ENCODE measurements at places on chromosomes 7 and 10.
A peak's percentile ranks its signal among the peaks of the same experiment; 100 is the strongest.

GRCh38 chr10:33293531-33294170 lies 40.8 kb downstream of the NRP1 start:
- no peak for ATAC-seq

GRCh38 chr7:74025146-74025545 lies 2.8 kb upstream of the ELN start:
- no peak for ATAC-seq

GRCh38 chr10:110918643-110919348 lies at the start of gene BBIP1:
Gene BBIP1, minus strand, starts transcription at chr10:110919180. Its CDS starts 1,023 bp downstream, at chr10:110918157.
- ATAC-seq = peak; percentile 94

GRCh38 chr7:36763132-36763816 lies 39.0 kb upstream of the AOAH start:
- ATAC-seq = no peak

GRCh38 chr10:55233090-55233489 lies 432.1 kb upstream of the PCDH15 start:
- ATAC-seq = no peak

GRCh38 chr7:134481167-134481566 lies 22.3 kb upstream of the AKR1B1 start:
- ATAC-seq = no peak

- ATAC-seq = peak; percentile 18
Measured at GRCh38 chr10:77458986-77459590, 178.5 kb downstream of the KCNMA1 start.

DNA sequence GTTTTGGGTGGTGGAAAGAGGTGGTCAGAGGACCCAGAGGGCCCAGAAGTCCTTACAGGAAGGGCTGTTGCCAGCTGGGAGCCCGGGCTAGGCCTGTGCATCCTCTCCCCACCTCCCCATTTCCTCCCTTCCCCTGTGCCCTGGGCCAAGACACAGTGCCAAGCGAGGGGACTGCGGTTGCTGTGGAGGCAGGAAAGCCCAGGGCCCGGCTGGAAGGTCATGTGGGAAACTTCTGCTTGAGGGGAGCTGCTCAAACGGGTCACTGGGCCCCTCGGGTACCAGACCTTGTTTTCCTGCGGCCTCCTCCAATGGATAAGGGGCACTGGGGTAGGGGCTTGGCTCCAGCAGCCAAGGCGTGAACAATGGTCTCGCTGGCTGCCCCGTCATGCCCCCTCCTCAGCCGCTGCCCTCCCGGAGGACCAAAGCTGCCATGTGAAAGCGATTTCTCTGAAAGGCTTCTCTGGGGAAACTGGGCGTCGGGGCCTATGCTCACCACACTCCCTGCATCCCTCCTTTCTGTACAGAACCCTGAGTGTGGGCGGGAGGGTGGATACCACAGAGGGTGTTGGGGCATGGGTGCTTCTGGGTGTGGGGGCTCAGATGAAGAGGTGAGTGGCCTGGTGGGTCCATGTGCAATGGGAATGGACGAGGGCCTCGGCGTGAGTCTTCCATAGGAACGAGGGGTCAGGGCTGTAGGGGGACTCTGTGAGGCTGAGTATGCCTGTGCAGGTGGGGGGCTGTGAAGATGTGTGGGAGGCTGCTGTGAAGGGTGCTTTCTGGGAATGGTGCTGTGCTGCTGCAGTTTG lies 135.3 kb downstream of the PTPN20 start:
- ATAC-seq = no peak

GRCh38 chr7:4661871-4662270 lies 20.2 kb upstream of the FOXK1 start:
- no peak for ATAC-seq

GRCh38 chr10:71981876-71982230 lies 17.7 kb downstream of the CHST3 start:
- no peak for ATAC-seq

DNA sequence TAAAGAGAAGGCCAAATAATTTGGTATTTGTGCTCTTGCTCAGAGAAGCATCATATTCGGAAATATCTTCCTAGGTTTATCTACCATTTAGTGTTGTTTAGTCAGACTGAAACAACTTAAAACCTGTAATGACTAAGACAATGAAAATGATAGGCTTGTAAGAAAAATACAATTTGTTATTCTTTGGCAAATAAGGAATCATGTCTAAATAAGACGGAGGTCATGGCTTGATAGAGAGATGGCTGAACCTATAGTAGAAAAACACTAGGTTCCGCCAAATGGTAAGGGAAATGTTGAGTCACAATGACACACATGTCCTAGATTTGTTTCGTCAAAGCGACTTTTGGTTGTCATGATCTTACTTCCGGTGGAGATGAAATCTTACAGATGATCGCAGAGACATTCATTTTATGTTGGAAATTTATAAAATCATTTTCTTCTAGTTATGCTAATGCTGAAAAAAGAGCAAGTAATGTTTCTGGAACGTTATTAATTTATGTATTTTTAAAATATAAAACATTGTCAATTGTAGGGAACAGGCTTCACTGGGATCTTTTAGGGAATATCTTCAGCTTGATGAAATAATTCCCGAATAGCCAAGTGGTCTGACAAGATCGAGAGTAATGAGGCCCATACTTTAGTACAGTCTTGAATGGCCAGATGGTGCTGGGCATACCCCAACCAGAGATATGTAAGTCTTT lies 1.0 kb downstream of the SRGN start:
- no peak for ATAC-seq

DNA sequence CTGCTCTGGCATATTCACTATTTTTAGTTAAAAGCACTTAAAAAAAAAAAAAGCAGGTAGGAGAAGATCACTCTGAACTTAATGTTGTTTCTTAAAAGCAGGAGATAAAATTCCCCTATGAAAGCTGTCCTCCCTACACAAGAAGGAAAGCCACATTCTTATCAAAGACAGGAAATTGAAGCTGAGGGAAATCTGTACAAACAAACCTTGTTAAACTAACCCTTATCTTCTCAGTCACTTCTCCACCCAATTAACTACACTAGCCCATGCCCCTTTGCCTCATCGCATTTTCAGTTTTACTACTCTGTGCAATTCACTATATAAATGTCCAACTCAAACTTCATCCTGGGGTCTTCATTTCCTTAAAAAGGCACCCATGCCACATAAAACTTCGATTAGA lies 2.7 kb upstream of the CDCA7L start:
- no peak for ATAC-seq

GRCh38 chr7:17289074-17289645 lies 9.3 kb upstream of the AHR start:
- no peak for ATAC-seq

DNA sequence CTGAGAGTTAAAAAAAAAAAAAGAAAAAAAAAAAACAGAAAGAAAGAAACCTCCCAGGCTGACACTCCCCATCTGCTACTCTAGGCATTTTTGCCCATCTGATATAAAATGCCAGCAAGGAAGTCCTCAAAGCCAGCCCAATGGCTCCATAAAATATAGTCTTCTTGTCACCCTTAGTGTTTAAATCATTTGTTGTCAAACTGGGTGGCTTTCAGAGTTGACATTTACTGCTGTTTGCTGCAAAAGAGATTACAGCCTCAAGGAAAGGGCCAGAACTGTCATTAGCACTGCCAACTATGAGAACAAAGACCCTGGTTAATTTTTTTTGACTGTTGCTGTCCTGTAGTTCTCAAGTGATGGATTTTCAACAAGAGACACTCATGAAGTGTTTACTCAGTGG lies 86.5 kb downstream of the TRIL start:
- ATAC-seq = no peak

- no peak for ATAC-seq
Measured at GRCh38 chr10:73646598-73647041, 5.3 kb upstream of the MYOZ1 start.

DNA sequence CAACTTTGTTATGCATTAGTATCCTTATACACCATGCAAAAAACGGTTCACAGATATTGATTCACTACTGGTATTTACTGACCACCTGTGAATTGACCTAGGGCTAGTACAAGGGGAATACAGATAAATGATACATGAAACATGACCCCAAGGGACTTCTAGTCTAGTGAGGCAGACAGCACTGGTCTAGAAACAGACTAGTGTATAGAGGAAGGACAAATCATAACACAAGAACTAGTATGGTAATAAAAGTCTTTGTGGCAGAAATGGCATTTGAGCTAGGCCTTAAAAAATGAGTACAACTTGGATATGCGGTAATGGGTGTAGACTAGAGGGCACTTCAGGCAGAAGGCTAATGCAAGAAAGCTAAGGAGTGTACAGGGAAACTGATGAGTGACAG lies 86.6 kb downstream of the SLC25A13 start:
- ATAC-seq = no peak

DNA sequence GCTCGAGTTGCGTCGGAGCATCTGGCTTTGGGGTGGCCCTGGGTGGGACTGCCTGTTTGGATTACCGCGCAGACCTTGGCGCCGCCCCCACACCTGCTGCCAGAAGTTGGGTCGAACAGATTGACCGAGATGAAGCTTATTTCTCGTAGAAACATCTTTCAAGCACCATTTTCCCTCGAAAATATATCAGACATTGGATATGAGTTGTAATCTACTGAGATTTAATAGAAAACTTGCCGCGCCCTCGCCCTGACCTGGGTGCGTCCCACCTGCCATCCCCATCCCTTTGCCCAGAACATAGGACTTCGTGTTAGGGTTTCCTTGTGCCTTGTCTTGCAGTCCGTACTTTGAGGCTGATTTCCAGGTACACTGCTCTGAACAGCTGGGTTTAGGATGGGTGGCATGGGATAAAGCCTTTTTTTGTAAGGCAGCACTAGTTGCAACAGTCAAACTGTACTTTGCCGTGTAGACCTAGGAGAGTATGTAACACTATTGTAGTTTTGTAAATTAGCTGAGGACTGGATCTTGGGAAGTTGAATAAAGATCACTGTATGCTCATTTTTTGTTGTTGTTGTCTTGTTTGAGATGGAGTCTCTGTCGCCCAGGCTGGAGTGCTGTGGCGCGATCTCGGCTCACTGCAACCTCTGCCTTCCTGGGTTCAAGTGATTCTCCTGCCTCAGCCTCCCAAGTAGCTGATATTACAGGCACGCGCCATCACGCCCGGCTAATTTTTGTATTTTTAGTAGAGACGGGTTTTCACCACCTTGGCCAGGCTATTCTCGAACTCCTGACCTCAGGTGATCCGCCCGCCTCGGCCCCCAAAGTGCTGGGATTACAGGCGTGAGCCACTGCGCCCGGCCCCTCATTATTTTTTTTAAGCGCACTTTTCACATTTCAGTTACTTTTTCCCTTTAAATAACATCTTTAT lies 978 bp downstream of the OGDH start:
- ATAC-seq = no peak

GRCh38 chr10:67926951-67927350 lies 42.5 kb downstream of the SIRT1 start:
- no peak for ATAC-seq

GRCh38 chr7:38306171-38306570 lies 32.7 kb upstream of the TARP start:
- ATAC-seq = no peak

- no peak for ATAC-seq
Measured at GRCh38 chr10:84214612-84215235, 10.6 kb downstream of the LRIT2 start.

- no peak for ATAC-seq
Measured at GRCh38 chr10:77110757-77111156, 526.9 kb downstream of the KCNMA1 start.

- ATAC-seq = no peak
Measured at GRCh38 chr10:31508882-31509281, 189.9 kb downstream of the ZEB1 start.

- ATAC-seq = no peak
Measured at GRCh38 chr7:157434231-157434630, 97.4 kb downstream of the DNAJB6 start.

GRCh38 chr7:48158404-48158803 lies 12.9 kb upstream of the ABCA13 start:
- no peak for ATAC-seq

GRCh38 chr10:110304394-110304779 lies 333 bp downstream of the SMNDC1 start:
- peak; percentile 71 for ATAC-seq

- no peak for ATAC-seq
Measured at GRCh38 chr7:45716380-45717203, 142.4 kb downstream of the ADCY1 start.

GRCh38 chr7:155795401-155795800 lies 16.9 kb downstream of the SHH start:
- no peak for ATAC-seq

DNA sequence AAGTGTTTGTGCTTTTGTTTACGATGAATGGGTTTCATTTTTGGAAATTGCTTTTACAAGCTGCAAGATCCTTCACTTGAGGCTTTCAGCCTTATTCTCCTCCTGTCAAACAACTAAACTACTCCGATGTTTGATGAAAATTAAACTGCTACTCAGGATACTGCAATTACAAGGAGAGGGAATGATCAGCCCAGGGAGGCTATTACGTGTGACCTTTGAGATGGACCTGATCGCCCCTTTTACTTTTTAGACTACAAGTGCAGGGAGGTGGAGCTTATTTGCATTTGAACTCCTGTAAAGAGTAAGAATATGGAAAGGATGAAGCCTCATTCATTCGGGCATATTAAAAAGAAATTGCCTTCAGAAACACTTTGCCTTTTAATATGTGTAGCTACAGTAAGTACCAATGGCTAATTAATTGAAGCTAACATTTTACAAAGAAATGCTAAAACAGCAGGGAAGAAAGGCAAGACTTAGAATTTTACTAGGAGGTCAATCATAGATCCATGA lies 219.1 kb downstream of the PHTF2 start:
- no peak for ATAC-seq

DNA sequence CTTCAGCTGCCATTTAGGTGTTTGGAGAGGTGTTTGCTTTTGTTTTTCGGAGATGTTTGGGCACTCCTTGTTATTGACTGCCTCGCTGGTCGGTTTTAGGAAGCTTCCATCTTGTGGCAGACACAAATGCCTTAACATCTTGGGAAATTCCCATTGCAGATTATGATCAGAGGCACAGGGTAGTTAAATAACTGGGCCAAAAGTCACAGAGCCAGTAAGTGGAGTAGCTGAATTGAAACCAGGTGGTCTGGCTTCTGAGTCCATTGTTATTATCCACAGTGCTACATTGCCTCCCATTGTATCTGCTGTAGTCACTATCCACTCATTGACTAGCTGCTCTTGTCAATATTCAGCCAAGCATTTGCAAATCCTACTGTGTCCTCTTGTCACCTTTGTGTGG lies 138.2 kb upstream of the PLPP4 start:
- peak; percentile 76 for ATAC-seq

DNA sequence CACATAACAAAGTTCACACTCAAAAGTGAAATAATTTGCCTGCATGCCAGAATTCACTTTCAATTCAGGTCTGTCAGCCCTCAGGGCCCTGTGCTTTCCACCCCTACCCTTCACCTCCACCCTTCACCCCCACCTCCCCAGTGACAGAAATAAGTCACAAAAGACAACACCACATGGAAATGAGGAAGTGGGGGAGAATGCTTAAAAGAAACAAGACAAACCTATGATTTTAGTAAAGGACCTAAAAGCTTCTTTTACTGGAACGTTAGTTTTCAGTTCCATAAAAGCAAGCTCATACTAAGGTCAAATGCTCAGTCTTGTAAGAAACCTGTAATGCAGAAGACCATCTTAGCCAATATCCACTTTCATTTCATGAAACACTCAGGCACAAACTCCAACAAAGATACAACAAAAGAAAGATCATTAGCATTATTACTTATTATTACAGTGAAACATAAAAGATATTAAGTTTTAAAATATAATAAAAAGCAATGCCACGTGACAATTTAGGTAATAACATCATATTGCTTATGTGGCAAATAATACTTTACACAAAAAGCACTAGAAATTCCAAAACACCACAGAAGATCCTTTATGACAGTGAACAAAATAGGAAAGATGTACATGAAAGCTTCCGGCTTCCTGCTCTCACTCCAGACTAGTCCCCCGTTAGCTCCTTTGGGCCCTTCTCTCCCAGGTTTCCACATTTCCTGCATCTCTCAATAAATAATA lies 112.1 kb downstream of the LMBR1 start:
- no peak for ATAC-seq

- ATAC-seq = peak; percentile 59
Measured at GRCh38 chr7:94313926-94314325, 80.8 kb upstream of the COL1A2 start.
